Retina (tissue), 1 donor: ENCODE measurements at places on chromosomes 4 and X.

DNA sequence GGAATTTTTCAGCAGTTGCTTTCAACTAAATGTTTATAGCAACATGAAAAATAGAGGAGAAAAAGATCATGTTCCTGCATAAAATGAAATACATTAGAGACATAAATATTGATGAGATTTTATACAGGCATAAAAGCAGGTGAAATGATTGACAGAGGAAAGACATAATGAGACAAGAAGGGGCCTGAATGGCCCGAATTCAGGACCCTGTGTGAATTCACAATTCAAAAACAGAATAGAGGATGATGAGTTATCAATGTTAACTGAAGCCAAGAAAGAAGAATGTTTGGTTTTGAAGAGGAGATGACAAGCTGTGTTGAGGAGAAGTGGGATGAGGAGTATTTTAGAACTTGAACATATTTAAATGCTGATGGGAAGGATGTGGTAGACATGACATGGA, 371.1 kb downstream of the FBXO8 start:
- DNase-seq, result no peak

DNA sequence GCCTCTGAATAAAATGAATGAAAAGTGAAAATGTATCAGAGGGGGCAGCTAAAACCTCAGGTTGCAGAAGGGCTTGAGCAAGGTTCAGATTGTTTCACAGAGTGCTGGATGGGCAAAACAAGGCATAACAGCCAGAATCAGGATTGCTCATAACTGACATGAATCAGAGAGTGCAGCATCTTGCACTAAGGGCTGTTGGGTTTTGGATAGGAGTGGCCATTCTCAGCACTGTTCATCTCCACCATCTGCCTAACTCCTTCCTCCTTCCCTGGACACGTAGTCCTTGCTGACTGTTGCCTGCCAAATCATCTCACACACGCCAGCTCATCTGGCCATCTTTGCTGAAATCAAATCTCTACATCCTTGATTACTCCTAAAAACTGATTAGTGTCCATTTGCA, 75.3 kb upstream of the C1QTNF7 start:
- no peak for DNase-seq

DNA sequence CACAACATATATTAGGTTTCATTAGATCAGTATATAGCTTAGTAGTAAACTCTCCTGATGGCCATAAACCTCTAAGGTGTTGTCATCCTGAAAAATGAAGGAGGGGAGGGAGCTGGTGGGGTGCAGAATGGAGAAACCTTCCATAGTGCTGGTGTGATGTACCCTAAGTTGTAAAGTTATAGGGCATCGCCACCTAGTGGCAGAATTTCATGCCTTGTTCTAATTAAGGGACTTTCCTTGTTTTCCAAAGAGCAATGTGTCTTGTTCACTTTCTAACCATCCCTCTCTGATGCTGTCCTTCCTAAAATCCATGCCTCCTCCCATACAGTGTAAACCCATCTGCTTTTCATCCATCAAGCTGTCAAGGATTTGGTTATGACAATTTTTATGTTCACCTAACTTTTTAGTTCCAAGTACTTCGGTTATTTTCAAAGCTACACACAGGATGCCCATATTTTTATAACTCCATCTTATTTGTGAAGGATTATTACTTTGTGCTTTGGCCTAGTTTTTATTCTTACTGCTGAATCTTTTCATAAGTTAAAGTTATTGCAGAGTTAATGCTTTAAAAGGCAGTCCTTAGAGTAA, 4.5 kb downstream of the NBDY start:
- peak; percentile 37 for DNase-seq

GRCh38 chrX:12138361-12139313, at the start of gene FRMPD4:
Gene FRMPD4 (plus strand): TSS chrX:12138473. CDS start chrX:12138972, 499 bp downstream.
- DNase-seq, result peak; percentile 76

DNA sequence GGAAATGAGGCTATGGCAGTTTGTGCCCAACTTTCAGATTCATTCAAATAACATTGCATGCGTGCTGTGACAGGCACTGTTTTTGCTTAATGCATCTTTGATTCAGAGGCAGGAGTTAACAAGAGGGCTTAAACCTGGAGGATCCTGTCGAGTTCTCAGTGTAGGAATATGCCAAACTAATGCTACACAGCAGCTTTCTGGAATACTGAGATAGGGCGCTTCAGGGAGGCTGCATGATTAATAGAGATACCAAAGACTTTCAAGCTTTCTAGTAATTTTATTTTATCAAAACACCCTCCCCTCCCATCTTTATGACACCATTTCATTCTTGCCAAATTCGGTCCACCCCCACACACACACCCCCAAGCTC, 636 bp upstream of the TIMM8A start:
- DNase-seq, result no peak

DNA sequence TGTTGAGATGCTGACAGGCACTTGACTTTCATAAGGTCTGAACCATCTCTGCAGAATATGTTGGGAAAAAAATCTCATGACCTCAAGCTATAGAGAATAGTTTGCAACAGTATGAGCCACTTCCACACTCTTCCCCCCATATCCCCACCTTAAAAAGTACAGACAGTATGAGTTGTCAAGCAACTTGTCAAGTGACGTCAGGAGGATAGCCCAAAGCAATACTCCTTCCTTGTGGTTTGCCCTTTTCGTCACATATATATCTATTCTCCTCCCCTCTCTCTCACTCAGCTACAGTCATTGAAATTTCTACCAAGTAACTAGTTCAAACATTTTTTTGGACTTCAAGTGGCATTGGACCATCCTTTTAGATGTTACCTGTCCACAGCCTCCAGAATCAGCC, 67.7 kb downstream of the MCF2 start:
- no peak for DNase-seq

- DNase-seq, result peak; percentile 82
Measured at GRCh38 chr4:83535520-83536361, at the start of gene GPAT3. Gene GPAT3 (plus strand): TSS chr4:83536108. CDS start chr4:83536623, 515 bp downstream.

DNA sequence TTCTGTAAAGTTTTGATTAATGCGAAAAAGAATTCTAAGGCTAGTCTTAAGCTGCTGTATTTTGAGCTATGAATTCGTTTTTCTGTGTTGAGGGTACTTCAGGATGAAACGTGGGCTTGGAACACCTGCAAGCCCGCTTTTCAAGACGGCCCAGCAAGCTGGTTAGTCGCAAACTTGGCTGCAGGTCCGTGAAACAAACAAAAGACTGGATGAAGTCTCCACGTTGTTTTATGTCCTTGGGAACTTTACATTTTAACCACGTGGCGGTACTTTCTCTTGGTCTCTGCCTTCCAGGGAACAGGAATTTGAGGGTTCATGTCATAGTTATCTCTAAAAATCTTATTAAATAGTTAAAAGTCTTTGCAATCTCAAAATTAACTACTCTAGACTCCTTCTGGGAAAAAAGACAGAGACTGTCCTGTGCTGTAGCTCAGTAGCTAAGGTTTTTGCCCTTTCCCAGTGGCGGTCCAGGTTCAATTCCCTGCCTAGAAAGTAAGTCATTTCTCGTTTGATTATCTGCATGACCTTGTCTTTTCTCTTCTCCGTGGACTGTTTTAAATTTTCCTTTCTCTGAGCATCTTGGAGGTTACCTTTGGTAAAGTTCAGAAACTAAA, 21.0 kb downstream of the TENM3 start:
- no peak for DNase-seq

DNA sequence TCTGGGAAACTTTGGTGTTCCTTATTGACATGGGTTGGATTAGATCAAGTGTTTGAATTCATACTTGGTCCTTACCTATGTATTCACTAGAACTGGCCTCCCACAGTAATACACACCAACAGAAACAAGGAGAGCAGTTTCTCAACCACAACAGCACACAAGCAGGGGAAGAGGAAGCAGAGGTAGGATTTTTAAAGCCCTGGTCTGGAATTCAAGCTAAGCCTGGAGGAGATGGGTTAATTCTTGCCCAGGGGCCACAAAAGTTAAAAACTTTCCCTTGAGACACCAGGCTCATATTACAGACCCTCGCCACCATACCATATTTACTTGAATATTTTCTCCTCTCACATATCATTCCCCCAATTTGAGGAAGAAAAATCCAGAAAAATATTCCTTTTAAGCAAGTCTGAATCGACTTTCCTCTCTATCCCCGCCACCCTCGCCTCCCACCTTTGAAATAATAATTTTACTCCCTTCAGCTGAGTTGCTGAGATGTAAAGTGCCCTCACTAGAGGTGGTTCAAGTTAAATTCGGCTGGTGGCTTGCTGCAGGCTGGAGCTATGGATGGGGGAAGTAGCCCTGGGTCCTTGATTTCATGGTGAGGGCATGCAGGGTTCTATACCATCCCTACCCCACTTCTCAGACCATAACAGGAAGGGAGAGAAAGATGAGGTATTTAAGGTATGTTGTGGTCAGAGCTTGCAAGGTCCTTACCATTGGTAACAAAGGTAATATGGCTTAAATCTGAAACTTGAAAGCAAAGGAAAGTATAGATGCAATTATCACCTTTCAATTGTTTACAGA, 440.2 kb downstream of the INPP4B start:
- no peak for DNase-seq

DNA sequence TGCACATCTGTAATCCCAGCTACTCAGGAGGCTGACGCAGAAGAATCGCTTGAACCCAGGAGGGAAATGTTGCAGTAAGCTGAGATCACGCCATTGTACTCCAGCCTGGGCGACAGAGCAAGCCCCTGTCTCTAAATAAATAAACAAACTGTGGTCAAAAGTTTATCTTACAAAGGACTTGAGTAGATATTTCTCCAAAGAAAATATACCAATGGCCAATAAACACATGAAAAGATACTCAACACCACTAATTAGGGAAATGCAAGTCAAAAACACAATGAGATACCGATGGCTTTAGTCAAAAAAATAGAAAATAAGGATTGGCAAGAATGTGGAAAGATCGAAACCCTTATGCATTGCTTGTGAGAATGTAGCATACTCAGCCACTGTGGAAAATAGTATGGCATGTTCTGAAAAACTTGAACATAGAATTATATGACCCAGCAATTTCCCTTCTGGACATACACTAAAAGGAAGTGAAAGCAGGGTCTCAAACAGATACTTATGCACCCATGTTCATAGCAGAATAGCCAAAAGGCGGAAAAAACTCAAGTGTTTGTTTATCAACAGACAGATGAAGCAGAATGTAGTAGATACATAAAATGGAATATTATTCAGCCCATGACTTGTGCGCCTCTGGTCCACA, 2.0 kb upstream of the CFAP97 start:
- DNase-seq, result no peak

DNA sequence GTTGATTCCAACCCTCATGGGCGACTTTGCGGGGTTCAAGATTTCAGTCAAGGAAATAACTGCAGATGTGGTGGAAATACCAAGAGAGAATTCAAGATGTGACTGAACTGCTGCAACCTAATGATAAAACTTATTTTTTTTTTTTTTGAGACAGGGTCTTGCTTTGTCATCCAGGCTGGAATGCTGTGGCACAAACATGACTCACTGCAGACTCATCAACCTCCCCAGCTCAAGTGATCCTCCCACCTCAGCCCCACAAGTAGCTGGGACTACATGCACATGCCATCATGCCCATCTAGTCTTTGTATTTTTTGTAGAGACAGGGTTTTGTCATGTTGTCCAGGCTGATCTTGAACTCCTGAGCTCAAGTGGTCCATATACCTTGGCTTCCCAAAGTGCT, 19.5 kb upstream of the WDFY3 start:
- no peak for DNase-seq

DNA sequence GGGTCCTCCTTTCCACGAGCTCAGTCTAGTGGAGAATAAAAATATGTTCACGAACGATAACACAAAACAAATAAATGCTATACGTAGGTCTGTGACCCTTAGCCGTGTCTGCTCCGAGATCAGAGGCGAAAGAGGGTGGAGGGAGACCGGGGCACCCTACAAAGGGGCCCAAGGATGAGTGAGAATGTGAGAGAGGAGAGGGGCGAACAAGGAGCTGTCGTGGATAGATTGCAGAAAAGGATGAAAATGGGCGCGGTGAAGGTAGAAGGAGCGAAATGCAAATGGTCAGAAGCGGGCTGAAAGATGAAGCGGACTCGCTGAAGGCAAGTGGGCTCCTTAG, 6.2 kb upstream of the ZBTB33 start:
- DNase-seq, result no peak

DNA sequence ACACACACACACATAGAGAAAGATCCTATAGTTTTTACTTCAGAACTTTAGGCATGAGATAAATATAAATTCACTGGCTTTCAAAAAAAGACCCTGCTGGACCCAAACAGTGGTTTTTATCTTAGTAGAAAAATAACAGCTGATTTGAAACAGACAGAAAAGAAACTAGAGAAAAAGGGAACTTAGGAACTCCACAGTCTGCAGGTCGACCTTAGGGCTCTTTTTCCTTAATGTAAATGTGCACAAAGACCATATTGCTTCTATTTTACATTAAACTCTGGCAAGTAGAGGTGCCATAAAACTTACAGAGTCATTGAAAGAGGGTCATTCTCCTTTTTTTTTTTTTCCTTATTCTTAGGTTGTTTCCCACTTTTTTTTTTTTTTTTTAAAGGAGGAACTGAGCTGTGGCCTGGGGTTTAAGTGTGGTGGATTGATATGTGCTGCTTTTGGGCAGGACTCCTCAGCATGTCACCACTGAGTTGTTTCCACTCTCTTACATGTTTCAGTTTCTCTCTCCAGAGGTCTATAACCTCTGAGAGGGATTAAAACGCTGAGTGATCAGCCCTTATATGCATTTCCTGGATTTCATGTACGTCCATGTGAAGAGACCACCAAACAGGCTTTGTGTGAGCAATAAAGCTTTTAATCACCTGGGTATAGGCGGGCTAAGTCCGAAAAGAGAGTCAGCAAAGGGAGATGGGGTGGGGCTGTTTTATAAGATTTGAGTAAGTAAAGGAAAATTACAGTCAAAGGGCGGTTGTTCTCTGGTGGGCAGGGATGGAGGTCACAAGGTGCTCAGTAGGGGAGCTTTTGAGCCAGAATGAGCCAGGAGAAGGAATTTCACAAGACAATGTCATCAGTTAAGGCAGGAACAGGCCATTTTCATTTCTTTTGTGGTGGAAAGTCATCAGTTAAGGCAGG, 70.8 kb upstream of the PACRGL start:
- DNase-seq, result no peak

- no peak for DNase-seq
Measured at GRCh38 chrX:1307626-1308340, 28.8 kb upstream of the IL3RA start.

GRCh38 chr4:146511381-146511780, 10.4 kb downstream of the SLC10A7 start:
- DNase-seq, result no peak
